ENCODE measurements at places on chromosomes 6 and 20.

- DNase-seq, result no peak
Observed at GRCh38 chr6:40436685-40437604, 150.2 kb downstream of the LRFN2 start.

DNA sequence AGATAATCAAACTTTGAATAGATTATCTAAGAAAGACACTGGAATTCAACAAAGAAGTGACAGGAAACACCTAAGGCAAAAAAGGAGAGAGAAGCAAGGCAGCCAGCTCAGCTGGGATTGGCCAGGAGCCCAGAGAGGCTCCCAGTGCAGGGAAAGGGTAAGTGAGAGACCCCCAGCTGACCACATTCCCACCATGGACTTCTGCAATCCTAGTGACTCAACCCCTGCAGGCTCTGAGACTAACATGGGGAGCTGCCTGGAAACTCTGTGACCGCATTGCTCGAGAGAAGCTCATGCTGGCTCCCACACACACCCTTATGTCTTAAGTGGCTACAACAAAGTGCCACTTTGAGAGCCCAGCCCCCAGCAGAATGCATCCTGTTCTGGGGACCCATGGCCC, 215.1 kb downstream of the PACRG start:
- no peak for DNase-seq

DNA sequence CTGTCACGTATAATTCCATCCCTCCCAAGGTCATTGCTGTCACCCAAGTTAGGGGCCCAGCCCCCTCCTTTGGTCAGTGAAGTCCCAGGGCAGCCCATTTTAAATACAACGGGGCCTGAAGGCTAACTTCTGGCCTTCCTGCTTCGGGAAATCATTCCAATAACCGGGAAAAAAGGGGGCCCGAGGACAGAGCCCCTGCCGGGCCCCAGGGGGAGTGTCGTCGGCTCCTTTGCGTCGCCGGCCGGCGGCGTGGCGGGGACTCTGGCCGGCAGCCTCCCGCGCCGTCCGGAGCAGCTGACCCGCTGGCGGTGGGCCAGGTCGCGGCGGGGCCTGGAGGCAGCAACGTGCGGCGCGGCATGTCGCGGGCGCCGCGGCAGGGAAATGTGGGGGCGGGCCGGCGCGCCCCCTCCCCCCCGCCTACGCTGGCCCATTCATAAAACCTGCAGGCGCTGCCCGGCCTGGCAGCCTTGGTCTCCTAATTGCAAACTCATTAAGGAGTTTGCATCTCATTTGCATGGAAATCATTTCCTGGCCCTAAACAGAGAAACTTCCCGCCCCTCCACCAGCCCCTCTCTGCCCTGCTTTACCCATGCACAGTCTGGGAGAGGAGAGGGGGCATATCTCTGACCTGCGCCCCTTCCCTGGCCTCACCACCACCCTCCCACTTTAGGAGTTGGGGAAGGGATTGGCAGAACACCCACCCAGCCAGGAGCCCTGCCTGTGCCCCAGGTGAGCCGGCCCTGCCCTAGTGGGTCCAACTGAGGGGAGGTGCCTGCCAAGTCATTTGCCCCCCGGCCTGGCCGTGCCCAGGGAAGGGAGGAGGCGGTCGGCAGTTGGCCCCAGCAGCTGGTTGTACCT, 50.7 kb downstream of the MRPL14 start:
- DNase-seq, result no peak

DNA sequence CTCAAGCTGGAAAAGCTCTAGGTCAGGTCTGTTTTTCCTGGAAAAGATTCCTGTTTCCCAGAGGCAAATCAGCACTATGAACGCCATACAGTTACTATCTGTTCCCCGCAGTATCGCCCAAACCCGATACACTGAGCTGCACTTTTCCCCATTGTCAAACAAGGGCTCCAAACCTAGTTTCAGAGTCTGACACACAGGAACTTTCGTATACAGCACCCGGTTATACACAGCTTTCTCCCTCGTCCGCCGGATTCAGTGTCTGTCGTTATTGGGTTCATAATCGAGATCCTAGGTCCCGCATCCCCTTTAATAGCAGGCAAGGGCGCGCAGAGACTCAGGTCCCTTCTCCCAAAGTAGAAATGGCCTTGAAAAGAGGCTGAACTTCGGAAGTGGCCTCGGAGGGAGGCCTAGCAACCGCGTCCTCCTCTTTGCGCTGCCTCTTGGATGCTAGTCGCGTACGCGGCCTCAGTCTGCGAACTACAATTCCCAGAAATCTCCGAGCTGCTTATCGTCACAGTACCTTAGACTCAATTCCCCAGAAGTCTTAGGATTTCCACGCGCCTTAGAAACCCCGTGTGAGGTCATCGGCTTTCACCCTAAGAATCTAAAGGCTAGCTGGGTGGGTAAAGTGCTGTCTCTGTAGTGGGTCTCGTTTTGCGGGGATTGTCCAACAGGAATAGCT, 34.2 kb downstream of the ZNF391 start:
- no peak for DNase-seq

DNA sequence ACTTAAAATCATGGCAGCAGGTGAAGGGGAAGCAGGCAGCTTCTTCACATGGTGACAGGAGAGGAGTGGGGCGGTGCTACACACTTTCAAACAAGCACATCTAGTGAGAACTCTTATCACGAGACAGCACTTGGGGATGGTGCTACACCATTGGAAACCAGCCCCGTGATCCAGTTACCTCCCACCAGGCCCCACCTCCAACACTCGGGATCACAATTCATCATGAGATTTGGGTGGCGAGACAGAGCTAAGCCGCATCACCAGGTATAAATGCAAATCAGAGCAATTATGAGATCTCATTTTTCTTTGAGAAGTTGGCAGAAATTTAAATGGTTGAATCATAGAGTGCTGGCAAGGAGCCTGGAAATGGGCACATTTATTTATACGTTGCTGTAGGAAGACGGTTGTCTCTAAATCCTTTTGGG, 31.4 kb downstream of the IGF2R start:
- no peak for DNase-seq

GRCh38 chr20:1075616-1076015, 42.8 kb upstream of the PSMF1 start:
- DNase-seq, result no peak

DNA sequence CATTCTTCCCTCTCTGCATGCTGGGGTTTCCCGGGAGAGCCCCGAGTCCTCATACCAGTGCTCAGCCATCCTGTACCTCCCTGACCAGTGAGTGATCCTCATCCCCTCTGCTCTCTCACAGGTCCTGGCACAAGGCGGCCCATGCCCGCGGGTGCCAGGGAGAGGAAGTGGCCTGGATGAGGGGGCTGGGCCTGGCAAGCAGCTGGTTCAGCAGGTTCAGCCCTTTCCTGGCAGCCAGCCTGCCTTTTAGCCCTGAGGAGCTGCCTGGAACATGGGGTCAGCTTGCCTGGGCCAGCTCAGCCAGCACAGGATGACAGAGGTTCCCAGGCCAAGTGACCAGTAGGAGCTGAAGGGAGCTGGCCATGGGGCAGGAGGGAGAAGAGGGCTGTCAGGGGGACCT, 10.9 kb downstream of the MOCS1 start:
- DNase-seq, result no peak

DNA sequence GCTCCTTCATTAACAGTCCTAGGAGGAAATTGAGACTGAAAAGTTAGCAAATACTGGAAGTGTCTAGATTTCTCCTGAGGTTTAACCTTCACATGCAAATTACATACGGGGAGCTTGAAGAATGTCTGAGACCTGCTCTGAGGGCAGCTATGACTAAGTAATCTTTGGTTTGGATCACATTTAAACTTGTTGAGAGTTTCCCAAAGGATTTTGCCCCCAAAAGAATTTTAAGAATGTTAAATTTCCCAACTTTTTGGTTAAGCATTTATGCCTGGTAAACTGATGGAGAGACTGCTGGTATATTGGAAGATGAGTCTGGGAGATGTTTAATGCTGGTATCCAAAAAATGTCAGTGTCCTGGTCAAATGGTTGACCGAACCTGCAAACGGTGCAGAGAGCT, 97.0 kb downstream of the RREB1 start:
- no peak for DNase-seq

DNA sequence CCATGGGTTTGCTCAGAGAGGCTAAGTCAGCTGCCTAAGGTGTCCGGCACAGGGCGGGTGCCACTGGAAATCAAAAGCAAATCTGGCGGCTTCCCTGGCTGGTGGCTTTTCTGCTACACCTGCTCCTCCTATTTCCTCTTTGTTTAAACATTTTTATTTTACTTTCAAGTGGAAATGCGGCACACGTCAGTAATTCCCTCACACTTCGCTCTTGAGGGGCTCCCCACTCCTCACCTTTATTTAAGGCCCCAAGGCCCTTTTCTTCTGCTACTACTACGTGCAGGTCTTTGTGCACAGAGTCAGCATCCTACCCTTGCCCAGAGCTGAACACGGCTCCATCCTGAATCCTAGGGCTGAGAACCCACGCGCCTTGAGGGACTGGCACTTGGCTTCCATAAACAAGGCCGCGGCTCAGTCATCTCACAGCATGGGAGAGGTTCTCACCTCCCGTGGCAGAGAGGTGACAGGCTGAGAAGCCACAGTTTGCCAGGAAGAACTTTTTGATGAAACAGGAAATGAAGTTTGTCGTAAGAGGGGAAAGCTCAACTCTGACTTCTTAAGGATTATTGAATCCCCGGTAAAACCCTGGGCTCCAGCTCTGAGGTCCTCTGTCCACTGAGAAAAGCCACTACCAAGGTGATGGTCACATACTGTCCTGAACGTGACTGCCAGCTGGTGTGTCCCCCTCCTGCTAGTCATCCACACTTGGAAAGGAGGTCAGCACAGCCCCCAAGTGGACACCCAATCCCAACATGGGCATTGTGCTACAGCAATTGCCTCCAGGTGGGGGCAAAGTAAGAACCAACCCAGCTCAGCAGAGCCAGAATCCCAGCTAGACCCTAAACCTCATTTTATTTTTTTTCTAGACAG, 48.0 kb downstream of the NFATC2 start:
- no peak for DNase-seq

GRCh38 chr6:146990821-146991798, 213.1 kb upstream of the STXBP5 start:
- no peak for DNase-seq

DNA sequence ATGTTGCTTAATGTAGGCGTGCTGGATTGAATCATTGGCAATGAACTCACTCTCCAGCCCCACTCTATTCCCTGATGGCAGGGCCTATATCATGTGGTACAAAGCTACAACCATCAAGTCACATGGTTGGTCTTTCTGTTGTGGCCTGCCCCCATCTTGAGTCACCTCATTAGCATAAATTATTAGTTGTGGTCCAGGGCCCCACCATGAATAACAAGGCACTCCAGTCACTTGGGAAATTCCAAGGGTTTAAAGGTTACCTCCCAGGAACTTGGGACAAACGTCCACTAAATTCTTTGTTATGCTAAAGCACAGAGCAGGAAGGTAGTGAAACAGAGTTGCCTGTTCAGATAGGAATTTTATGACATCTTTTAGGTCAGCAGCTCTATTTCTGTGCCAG, 193.7 kb downstream of the SLC35F1 start:
- DNase-seq, result no peak

- no peak for DNase-seq
Observed at GRCh38 chr6:128131036-128131435, 230.2 kb upstream of the THEMIS start.

- no peak for DNase-seq
Observed at GRCh38 chr6:38604700-38605099, 35.0 kb downstream of the BTBD9 start.

GRCh38 chr6:71478834-71479541, 190.4 kb downstream of the OGFRL1 start:
- DNase-seq, result no peak

GRCh38 chr6:140001821-140002341, 627.4 kb upstream of the CITED2 start:
- DNase-seq, result no peak

DNA sequence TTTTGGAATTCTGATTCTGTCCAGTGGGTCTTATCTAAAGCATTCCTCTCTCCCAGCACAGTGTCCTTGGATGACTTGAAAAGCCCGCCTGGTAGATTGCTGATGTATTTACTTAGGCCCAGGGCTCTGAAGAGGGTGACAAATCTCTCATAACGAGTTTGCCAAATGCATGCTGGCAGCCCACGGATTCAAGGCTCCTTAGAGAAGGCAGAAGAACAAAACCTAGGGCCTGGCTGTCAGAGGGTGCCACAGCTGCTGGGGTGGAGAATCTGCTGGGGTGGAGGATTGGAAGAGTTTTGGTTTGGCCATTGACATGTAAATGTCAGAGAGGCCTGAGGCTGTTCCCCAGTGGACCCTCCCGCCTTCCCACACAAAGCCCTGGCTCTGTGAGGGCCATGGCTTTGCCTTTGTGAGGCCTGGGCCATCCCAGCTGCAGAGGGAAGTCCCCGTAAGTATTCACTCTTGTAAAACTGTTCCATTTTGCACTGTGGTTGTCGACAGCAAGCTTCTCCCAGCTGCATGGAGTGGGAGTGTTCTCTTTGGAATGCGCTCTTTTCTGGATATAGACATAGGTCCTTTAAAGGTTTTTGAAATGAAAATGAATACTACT, 50.3 kb downstream of the ANKRD6 start:
- no peak for DNase-seq

DNA sequence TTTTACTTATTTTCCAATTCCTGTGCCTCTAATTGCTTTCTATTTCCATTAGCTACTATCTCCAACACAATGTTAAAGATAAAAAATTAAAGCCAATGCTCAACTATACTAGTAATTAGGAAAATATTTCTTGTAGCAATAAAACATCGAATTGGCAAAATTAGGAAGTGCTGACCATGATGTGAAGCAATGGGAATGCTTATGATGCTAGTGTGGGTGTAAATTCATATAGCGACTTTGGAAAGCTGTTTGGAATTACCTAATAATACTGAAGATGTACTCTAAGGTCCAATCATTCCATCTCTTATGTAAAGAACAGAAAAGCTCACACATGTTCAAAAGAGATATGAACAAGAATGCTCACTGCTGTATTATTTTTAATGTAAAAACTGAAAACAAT, 78.2 kb downstream of the UBE3D start:
- DNase-seq, result no peak

Data from NCI-H1694 (cell line).